ENCODE measurements at places on chromosomes 1 and 21.

DNA sequence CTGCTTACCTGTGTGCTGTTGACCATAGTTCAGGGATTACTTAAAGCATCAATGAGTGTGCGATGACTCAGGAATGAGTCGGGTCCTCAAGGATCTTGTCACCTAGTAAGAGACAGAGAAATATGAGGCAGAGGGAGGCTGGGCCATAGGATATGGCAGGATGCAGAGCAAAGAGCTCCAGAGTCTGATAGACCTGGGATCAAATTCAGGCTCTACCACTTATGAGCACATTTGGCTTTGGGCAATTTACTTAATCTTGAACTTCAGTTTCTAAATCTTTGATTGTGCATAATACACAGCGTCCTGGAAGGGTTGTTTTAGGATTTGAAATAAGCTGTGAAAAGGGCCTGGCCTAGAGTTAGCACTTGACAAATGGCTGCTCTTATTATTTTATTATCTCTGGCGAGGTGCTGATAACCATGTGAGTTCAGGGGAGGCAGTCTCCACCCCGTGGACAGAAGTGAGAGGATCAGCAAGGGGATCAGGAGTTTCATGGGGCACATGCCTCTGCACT, 94.5 kb downstream of the ROR1 start:
- no peak for DNase-seq

GRCh38 chr1:225777058-225777582, 506 bp upstream of the SRP9 start:
- no peak for DNase-seq

GRCh38 chr1:47024141-47024801, 802 bp downstream of the CYP4X1 start:
- no peak for DNase-seq

DNA sequence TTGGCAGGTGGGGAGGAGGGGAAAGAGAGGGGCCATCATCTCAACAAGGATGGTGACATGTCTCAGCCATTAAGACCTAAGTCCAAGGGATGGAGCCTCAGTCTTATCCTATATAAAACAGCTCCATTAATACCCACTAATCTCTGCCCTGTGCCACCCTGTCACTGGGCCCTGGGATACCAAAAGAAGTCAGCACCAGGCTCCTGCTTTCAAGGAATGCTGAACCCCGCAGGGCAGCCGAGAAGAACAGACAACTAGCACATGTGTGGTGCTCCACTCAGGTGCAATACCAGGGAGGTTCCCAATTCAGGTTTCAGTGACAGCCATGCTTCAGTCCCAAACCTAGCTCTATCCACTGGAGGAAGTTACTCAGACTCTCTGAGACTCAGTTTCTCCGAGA, 128.4 kb downstream of the GRIK3 start:
- no peak for DNase-seq

- DNase-seq: no peak
These were observed 231.1 kb downstream of the CACNA1E start for GRCh38 chr1:181714428-181714827.

- DNase-seq: no peak
These were observed 135.0 kb downstream of the FOXD2 start for GRCh38 chr1:47572731-47573430.

- DNase-seq: peak; percentile 88
These were observed 91.3 kb downstream of the CATSPERE start for GRCh38 chr1:244552336-244552735.

- no peak for DNase-seq
These were observed 7.4 kb upstream of the ERICH3 start for GRCh38 chr1:74681001-74681400.

DNA sequence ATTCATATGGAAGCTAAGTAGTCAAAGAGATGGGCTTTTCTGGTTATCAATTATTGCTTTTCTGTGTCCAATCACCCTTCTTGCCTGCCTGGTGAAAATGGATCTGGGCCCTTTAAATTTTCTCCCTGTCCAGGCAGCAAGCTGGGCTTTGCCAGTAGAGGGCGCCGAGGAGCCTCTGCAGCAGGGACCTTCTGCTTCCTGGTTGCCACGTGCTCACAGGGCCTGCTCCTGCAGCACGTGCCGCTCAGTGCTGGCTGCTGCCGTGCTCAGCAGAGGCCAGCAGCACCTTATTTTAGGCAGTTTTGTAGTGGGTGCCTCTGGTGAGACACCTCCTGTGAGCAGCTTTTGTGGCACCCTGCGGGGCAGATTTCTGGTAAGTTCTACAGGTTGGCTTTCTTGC, 4.0 kb downstream of the ACTL8 start:
- DNase-seq: peak; percentile 9

- no peak for DNase-seq
These were observed 291.7 kb downstream of the PAPPA2 start for GRCh38 chr1:176754676-176755075.

- DNase-seq: no peak
These were observed 6.7 kb upstream of the SMYD3 start for GRCh38 chr1:246513619-246514343.

DNA sequence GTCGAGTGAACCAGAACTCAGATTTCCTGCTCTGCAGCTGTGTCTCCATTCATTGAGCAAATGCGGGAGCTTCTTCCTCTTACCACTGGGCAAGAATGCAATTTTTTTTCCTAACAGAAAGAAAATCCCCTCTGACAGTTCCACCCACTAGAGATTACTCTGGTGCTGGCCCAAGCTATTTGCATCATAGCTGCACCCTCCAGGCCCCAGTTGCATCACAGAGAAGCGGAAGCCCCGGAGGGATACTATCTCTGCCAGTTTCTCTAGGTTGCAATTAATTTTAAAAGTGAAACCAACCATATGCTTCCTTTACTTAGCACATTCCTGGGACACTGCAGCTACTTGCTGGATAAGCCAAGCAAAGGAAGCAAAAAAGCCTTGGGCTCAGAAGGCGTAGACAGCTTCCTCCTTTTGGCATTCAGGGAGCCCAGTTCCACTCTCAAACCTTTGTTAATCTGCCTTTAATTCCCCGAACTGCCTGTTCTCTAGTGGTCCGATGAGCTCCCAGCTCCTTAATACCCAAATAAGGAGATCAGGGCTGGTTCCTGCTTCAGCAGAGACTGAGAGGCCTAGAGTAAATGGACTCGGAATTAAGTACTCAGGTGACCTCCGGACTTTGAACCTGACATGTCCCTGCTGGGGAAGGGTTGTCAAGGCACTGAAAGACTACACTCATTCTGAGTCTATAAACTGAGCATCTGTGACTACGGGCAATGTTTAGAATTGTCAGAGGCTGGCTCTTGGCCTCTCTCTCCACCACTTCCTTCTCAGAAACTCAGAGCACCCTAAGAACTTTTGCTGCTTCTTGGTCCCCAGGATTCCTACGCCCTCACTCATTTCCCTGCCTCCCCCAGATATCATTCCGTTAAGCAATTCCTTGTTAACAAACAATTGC, 72.5 kb upstream of the TNFSF18 start:
- peak; percentile 91 for DNase-seq

DNA sequence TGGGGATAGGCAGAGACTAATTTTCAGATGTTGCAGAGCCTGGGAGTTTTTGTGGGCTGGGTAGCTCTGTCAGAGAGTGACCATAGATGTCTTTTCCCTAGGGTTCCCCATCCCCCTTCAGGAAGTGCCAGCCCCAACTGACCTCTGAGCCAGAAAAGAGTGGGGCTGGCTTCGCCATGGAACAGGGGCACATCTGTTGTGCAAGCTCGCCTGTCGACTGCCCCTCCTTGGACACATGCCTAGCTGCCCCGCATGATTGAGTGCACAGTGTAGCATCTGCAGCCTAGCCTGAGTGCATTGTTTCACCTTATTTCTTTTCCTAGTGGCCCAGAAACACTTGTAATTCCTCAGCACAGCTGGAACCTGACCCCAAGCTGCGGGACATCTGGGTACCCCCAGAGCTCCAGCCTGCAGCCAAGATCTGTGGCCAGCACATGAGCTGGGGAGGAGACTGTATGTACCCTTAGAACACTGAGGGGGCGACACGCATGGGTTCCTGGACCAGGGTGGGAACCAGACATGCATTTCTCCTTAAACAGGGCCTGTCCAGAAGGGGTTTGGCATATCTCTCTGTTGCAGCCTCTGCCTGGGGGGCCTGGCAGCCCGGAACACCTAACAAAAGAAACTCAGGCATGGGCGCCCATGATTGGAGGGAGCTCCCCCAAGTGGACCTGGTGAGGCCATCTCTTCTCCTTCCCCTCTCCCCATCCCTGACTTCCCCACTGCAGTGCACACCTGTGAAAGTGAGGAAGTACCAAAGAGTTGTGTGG, 55.2 kb downstream of the SYT14 start:
- DNase-seq: no peak

- no peak for DNase-seq
These were observed 61.7 kb downstream of the LGR6 start for GRCh38 chr1:202255343-202255742.

DNA sequence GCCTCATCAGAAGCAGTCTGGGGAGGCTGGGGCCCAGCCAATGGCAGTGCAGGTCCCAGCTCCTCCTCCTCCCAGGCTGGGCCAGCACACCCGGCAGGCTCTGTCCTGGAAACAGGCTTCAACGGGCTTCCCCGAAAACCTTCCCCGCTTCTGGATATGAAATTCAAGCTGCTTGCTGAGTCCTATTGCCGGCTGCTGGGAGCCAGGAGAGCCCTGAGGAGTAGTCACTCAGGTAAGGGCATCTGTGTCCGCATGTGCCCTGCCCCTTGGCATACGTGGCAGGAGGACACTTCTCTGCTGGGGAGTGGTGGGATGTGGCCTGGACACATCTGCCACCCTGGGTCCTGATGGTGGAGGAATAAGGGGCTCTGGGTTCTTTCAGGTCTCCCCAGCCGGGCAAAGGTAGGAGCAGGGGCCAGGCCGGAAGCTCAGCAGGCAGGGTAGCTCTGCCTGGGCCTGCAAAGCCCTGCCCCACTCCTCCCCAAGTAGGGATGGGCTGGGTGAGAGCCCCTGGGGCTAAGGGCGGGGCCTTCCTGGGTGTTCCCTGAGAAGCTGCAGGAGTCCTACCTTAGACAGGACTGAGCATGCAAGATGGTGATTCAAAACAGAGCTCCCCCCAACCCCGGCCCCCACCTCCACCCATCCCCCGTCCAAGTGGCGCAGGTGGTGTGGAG, at the start of gene GJB5:
Gene GJB5, plus strand, starts transcription at position 84 of the 674 bp plus-strand sequence. CDS start 2,284 bp downstream, outside the sequence.
- no peak for DNase-seq

DNA sequence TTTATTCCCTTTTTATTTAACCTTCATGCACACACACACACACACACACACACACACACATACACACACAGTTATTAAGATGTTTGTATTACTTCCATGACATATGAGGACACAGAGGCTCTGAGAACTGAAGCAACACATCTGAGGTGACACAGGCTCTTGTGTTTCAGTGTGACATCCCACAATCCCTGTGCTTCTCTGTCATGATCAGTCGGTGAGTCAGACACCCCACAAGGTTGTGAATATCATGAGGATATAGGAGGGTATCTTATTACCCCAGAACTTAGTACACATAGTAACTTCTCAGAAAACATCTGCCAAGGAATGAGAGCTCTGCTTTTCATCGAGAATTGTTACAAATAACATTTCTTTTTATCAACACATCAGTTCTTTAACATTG, 459.3 kb downstream of the PLPP3 start:
- DNase-seq: no peak

GRCh38 chr1:186188004-186188539, 187.0 kb downstream of the TPR start:
- DNase-seq: peak; percentile 90

DNA sequence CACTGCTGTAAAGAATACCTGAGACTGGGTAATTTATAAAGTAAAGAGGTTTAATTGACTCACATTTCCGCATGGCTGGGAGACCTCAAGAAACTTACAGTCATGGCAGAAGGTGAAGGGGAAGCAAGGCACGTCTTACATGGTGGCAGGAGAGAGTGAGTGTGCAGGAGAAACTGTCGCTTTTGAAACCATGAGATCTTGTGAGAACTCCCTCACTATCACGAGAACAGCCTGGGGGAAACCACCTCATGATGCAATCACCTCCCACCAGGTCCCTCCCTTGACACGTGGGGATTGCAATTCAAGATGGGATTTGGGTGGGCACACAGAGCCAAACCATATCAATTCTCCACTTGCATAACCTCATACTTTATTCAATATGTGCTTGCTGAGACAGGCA, 76.6 kb downstream of the GIPC2 start:
- no peak for DNase-seq

DNA sequence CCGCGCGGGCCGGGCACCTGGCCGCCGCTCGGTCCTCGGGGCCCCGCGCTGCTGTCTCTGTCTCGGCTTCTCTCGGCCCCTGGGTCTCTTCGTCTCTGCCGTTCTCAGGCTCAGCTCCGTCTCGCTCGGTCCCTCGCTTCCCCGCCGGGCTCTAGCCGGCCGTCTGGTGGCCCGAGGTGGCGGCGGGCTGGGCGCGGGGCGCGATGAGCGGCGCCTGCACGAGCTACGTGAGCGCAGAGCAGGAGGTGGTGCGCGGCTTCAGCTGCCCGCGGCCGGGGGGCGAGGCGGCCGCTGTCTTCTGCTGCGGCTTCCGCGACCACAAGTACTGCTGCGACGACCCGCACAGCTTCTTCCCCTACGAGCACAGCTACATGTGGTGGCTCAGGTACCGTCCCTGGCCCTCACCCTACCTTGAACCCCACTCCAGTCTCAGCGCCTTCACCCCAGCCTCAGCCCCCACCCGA, 355 bp downstream of the SHISAL2A start:
- peak; percentile 11 for DNase-seq
